ENCODE measurements at places on chromosomes 13 and 19.
A peak's percentile ranks its signal among the peaks of the same experiment; 100 is the strongest.

- DNase-seq: no peak
Observed at GRCh38 chr13:35916146-35916545, 215.0 kb downstream of the DCLK1 start.

GRCh38 chr13:112531263-112531794, 56.6 kb downstream of the TUBGCP3 start:
- no peak for DNase-seq

- peak; percentile 47 for DNase-seq
Observed at GRCh38 chr13:113297370-113298042, 467 bp downstream of the LAMP1 start.

GRCh38 chr13:36992362-36992761, 6.8 kb downstream of the ALG5 start:
- no peak for DNase-seq

GRCh38 chr13:30863796-30864195, 42.3 kb upstream of the MEDAG start:
- DNase-seq: no peak

- DNase-seq: peak; percentile 76
Observed at GRCh38 chr19:29771708-29772414, 39.9 kb upstream of the CCNE1 start.

- DNase-seq: peak; percentile 14
Observed at GRCh38 chr19:16920816-16921529, 32.2 kb downstream of the F2RL3 start.

GRCh38 chr13:37666036-37666435, 67.5 kb upstream of the POSTN start:
- DNase-seq: no peak
